ENCODE measurements at places on chromosomes 2 and 18. TPM values are rescaled to one million over a fixed set of nuclear protein-coding genes. Genes with fewer than 3 reads are reported as not detected.
A peak's percentile ranks its signal among the peaks of the same experiment; 100 is the strongest.

Gene IL36A
- total RNA-seq = not detected

Gene UGT1A8
- not detected for total RNA-seq

GRCh38 chr2:19743641-19744040 is 158.1 kb downstream of the TTC32 start:
- H3K36me3 ChIP-seq = no peaks in the 10 kb centered on the region
- H3K4me1 ChIP-seq = peaks cover 37% of the 10 kb centered on the region
- H3K27me3 ChIP-seq = no peaks in the 10 kb centered on the region
- H3K27ac ChIP-seq = peak overlapping the region; percentile 55
- H3K4me3 ChIP-seq = no peak overlapping the region
- peak; percentile 56 for DNase-seq

DNA sequence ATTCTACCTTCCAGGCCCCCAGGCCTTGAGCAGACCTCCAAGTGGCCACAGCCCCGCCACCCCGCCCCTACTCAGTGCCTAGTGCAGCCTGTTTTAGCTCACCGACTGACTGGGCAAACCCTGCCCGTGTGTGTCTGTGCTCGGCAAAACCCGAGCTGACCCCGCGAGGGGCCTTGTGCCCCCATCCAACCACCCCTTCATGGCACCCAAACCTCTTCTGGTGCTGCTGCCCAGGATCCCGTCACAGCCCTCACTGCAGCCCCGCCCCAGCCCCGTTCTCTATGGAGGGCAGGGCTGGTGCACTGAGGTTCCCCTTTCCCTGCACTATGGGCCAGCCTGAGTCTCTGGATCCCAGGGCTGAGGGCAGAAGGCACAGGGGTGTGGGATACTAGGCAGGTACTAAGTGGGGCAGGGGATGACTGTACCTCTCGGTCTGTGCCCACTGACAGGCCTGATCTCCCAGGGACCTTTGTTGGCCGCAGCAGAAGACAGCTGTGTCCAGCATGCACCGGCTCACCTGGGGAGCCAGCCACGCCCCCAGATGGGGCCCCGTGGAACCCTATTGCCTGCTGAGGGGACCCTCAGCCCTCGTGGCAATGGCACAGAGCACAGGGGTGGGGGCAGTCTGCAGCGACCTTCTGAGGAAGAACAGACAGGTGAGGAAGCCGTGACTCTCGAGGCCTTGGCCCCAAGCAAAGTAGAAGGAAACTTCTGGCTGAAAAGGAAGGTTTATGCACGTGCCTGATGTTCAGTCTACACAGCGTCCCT is 69.9 kb upstream of the OTOS start:
- H3K36me3 ChIP-seq = no peaks in the 10 kb centered on the region
- no peak overlapping the region for H3K4me3 ChIP-seq
- no peak overlapping the region for H3K27ac ChIP-seq
- DNase-seq = no peak

DNA sequence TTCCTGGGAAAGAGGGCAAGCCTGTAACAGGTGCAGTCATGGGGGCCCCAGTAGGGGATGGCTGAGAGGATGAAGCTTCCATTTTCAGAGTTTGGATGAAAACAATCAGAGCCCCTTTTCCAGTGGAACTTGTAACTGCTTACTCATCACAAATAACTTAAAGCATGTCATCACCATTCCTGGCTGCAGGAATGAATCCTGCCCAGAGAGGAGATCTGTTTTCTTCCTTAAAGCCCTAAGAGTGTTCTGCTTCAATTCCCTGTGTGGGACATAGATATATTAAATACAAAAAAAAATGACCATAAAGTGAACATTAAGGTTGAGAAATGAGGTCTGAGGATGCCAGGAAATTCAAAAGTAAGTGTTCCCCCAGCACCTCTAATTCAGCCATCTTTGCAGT is 183.4 kb upstream of the MEIS1 start:
- no peak overlapping the region for H3K27ac ChIP-seq
- H3K27me3 ChIP-seq = no peaks in the 10 kb centered on the region
- no peak for DNase-seq
- H3K4me1 ChIP-seq = no peaks in the 10 kb centered on the region

DNA sequence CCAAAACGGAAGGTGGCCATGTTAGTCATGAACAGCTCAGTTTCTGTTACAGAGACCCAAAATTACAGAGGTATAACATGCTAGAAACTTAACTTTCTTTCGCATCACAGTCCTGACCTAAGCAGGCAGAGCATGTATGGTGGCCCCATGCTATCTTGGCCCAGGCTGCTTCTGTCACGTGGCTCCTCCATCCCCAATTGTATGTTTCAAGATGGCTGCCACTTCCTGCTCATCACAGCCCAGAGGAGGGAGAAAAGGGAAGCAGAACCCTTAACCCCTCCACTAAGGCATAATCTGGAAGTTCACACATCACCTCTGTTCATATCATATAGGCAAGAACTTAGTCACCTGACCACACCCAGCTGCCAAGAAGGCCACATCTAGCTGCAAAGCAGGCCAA is 28.7 kb downstream of the CDK15 start:
- no peaks in the 10 kb centered on the region for H3K27me3 ChIP-seq
- H3K4me1 ChIP-seq = no peaks in the 10 kb centered on the region

DNA sequence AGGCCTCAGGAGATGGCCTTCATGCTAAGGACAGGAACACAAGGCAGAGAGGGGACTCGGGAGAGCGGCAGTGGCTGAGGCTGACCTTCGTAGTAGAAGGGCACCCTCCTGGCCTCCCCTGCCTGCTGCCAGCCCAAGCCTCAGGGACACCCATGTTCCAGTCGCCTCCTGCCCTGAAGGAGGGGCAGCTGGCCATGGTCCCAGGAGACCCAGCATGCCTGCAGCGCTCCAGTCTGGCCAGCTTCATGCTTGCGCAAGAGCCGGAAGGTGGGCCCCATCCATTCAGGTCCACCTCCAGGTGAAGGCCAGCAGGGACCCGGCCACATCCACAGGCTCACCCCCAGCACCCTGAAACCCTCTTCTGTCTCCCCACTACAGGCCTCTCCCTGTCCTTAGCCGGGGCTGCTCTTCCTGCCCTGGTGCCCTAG is 35.0 kb downstream of the BIN1 start:
- no peak overlapping the region for H3K27ac ChIP-seq
- no peak overlapping the region for H3K4me3 ChIP-seq
- H3K4me1 ChIP-seq = peaks cover 4% of the 10 kb centered on the region
- no peak for DNase-seq
